ENCODE measurements at places on chromosomes 7 and 10. TPM values are rescaled to one million over a fixed set of nuclear protein-coding genes. Genes with fewer than 3 reads are reported as not detected.

GRCh38 chr7:32479574-32480200, 10.5 kb downstream of the LSM5 start:
- peak; percentile 61 for DNase-seq
- no peaks in the 10 kb centered on the region for H3K27me3 ChIP-seq
- no peaks in the 10 kb centered on the region for H3K36me3 ChIP-seq
- no peak overlapping the region for H3K4me3 ChIP-seq
- no peak overlapping the region for H3K27ac ChIP-seq

DNA sequence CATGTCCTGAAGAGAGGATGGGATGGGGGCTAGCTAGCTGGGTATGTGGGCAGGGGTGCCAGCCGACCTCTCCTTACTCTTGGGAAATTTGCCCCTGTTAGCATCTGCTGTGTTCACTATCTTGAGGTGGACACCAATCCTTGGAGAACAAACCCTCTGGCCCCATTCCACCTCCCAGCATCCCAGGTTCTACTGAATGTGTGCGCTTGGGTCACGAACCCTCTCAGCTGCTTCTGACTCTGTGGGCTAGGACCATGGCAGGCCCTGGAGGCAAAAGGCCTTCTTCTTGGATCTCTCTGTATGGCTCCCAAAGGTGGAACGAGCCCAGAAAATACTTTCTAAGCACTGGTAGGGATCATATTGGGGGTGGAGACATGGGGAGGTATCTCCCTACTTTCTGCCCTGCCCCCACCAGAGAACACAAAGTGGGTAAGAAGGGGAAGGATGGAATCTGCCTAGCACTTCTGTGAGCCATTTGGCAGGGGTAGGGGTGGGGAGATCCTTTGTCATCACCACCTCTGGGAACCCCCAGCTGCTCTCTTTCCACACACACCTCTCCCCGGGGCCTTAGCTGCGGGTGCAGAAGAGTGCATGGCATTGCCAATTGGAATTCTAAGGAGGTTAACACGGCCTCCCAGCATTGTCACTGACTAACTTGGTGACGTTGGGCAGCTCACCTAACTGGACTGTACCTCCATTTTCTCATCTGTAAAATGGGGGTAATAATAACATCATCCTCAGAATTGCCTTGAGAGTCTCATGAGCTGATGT, 7.7 kb downstream of the UNC5B start:
- DNase-seq = no peak
- no peaks in the 10 kb centered on the region for H3K36me3 ChIP-seq
- H3K27ac ChIP-seq = no peak overlapping the region
- peaks cover 34% of the 10 kb centered on the region for H3K4me1 ChIP-seq
- H3K4me3 ChIP-seq = no peak overlapping the region

- H3K27me3 ChIP-seq = no peaks in the 10 kb centered on the region
- no peak overlapping the region for H3K4me3 ChIP-seq
- DNase-seq = peak; percentile 81
Observed at GRCh38 chr10:43204943-43205671, 61.8 kb downstream of the RASGEF1A start.

Gene TLX1
- not detected for total RNA-seq

GRCh38 chr7:4683884-4684565, 1.9 kb downstream of the FOXK1 start:
- peaks cover 28% of the 10 kb centered on the region for H3K27me3 ChIP-seq
- no peak for DNase-seq
- no peak overlapping the region for H3K27ac ChIP-seq
- peak overlapping the region; percentile 89 for H3K4me3 ChIP-seq
- no peaks in the 10 kb centered on the region for H3K36me3 ChIP-seq

GRCh38 chr10:77820349-77820748, 106.2 kb downstream of the DLG5 start:
- H3K4me3 ChIP-seq = no peak overlapping the region
- H3K27ac ChIP-seq = no peak overlapping the region
- H3K4me1 ChIP-seq = no peaks in the 10 kb centered on the region
- peaks cover 3% of the 10 kb centered on the region for H3K36me3 ChIP-seq
- no peak for DNase-seq
- H3K27me3 ChIP-seq = no peaks in the 10 kb centered on the region

- no peaks in the 10 kb centered on the region for H3K36me3 ChIP-seq
- no peak overlapping the region for H3K4me3 ChIP-seq
- no peak for DNase-seq
- H3K4me1 ChIP-seq = peaks cover 42% of the 10 kb centered on the region
- H3K27me3 ChIP-seq = no peaks in the 10 kb centered on the region
Observed at GRCh38 chr7:112159351-112159750, 46.8 kb downstream of the DOCK4 start.

GRCh38 chr10:26391701-26392695, 46.1 kb upstream of the APBB1IP start:
- peak; percentile 24 for DNase-seq
- H3K27me3 ChIP-seq = peaks cover 22% of the 10 kb centered on the region
- peak overlapping the region; percentile 40 for H3K4me3 ChIP-seq
- no peaks in the 10 kb centered on the region for H3K36me3 ChIP-seq
- H3K4me1 ChIP-seq = no peaks in the 10 kb centered on the region

- H3K27me3 ChIP-seq = peaks cover 100% of the 10 kb centered on the region
- H3K27ac ChIP-seq = no peak overlapping the region
- H3K4me3 ChIP-seq = no peak overlapping the region
- no peaks in the 10 kb centered on the region for H3K4me1 ChIP-seq
Observed at GRCh38 chr7:27161721-27162560, 3.4 kb downstream of the HOXA9 start.

GRCh38 chr10:21514818-21515351, 10.6 kb downstream of the SKIDA1 start:
- peak overlapping the region; percentile 93 for H3K27ac ChIP-seq
- H3K4me3 ChIP-seq = peak overlapping the region; percentile 99
- DNase-seq = peak; percentile 32
- H3K36me3 ChIP-seq = peaks cover 43% of the 10 kb centered on the region
- peaks cover 18% of the 10 kb centered on the region for H3K4me1 ChIP-seq

DNA sequence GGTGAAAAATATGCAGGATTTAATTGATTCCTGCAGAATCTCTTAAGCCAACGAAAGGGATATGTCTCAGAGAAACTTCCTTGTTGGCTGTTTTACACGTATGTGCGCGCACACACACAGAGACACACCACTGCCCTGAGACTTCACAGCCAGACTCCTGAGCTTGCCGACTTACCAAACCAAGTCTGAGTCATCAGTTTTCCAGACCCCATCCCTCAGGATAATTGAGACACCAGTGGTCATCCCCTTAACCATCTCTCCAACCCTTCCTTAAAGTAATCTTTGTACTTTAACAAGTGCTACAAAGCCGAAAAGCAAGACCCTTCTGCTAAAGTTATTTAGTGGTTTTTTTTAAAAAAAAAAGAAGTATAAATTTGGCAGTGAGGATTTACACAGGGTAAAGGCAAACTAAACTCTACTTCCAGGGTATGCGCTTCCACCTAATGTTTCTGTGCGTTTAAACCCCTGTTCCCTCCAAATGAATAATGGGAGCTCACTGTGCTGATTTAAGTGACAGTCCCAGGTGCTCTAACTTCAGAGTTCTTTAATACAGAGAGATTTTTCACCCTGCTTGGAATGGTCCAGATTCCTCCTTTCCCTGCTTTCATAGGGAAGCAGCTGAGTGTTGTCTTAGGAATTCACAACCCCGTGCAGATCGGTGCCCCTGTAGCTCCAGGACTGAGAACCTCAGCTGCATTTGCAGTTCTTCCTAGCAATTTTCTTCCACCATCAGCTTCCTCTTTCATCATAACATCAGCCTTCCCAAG, 198.5 kb downstream of the INHBA start:
- no peaks in the 10 kb centered on the region for H3K4me1 ChIP-seq
- no peak overlapping the region for H3K4me3 ChIP-seq
- no peaks in the 10 kb centered on the region for H3K36me3 ChIP-seq
- no peak for DNase-seq

Gene CCL24
- total RNA-seq = not detected

Gene TBX20
- total RNA-seq = not detected

DNA sequence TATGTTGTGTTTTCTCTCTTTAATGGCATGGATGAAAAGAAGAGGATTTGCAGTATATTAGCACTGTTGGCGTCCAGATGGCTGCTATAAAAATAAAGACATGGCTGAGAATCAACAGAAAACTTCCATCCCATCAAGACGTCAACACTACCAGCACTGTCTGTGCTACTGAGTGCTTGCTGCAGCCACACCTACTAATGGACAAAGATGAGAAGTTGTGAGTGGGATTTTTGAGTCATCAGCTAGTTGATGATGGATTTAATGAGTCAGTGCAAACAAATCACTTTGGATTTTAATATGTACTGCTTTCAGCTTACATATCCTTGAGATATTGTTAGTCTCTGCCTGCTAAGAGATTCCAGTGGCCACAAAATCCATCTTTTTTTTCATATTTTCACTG, 631.0 kb upstream of the ANKRD30A start:
- no peaks in the 10 kb centered on the region for H3K27me3 ChIP-seq
- no peak overlapping the region for H3K4me3 ChIP-seq
- no peak overlapping the region for H3K27ac ChIP-seq
- no peak for DNase-seq
- H3K36me3 ChIP-seq = no peaks in the 10 kb centered on the region
- no peaks in the 10 kb centered on the region for H3K4me1 ChIP-seq

DNA sequence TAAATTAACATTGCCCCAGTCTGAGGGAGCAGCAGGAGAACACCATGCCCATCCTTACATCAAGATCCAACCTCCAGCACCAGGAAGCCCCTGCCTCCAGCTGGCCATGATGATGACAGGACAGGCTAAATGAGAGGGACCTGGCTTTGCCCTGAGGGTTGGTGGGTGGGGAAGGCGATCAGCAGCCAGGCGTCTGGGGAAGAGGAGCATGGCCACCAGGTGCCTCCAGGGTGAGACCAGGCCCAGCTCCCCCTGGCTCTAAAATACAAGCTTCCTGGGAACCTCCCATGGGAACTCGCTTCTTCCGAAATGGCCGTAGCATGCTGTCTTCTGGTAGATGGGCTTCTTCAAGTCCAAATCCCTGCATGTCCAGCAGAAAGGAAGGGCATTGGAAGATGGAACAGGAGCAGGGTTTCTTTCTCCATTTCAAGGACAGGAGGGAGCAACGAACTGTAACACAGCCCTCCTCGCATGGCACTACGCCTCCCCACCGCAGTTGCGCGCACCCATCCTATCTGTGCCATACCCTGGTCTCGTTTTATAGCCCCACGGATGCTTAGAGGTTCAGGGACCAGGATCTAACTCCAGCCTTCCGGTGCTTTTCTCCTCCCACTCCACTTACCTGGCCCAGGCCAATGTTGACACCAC, 15.8 kb downstream of the MAT1A start:
- no peak overlapping the region for H3K27ac ChIP-seq
- H3K27me3 ChIP-seq = no peaks in the 10 kb centered on the region
- no peaks in the 10 kb centered on the region for H3K36me3 ChIP-seq
- H3K4me3 ChIP-seq = no peak overlapping the region
- no peaks in the 10 kb centered on the region for H3K4me1 ChIP-seq

DNA sequence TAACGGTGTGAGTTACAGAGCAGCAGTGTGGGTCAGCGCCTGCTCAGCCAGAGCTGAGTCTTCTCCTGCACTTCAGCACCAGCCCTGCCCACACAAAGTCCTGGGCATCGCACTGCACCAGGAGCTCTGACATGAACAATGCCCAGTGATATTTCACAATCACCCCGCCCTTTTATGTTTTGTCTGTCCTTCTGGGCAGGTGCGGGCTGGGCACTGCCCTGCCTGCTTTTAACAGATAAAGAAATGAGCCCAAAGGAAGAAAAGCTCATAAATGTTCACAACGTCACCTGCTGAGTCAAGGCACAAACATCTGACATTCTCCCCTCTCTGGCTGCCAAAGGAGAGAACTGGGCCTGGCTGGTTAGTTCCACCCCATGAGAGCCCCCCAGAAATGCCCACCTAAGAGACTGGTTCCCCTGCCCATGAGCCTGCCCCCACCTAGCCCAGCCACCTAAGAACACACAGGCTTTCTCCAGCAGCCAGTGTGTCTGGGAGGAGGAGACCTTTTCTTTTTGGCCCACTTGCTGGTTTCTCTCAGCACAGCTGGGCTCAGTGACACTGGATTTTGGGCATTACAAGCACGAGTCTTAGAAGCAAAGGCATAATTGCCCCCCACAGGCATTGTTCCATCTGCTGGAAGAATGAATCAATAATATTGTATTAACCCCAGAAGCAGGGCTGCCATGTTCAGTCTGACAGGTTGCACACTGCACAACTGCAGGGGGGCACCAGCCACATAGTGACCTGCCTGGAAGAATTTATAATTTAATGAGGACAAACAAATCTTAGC, 22.3 kb downstream of the CALML3 start:
- no peak overlapping the region for H3K4me3 ChIP-seq
- no peak overlapping the region for H3K27ac ChIP-seq
- no peaks in the 10 kb centered on the region for H3K27me3 ChIP-seq
- no peak for DNase-seq

- H3K4me1 ChIP-seq = peaks cover 29% of the 10 kb centered on the region
- H3K36me3 ChIP-seq = no peaks in the 10 kb centered on the region
- H3K27me3 ChIP-seq = peaks cover 73% of the 10 kb centered on the region
- peak overlapping the region; percentile 82 for H3K4me3 ChIP-seq
- H3K27ac ChIP-seq = no peak overlapping the region
Observed at GRCh38 chr10:16520900-16521299, 779 bp downstream of the C1QL3 start.

Gene ZNF804B
- not detected for total RNA-seq

Gene SLC29A4
- total RNA-seq = 7.3 TPM

DNA sequence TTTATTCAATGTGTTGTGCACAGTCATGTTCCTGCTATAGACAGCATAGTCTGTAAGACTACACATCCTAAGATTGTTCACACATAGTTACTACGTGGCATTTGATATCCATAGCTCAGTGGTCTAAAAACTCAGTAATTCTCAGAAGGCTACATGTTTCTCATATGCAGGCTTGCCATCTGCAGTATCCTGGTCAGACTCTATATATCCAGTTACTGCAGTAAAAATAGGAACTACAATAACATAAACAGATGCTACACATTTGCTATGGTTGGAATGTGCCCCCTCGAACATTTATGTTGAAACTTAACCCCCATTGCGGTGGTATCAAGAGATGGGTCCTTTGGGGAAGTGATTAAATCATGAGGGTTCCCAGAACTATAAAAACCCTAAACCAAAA, 1377.8 kb upstream of the LRRTM3 start:
- DNase-seq = no peak
- H3K27ac ChIP-seq = no peak overlapping the region
- no peaks in the 10 kb centered on the region for H3K4me1 ChIP-seq
- no peaks in the 10 kb centered on the region for H3K27me3 ChIP-seq

- H3K36me3 ChIP-seq = no peaks in the 10 kb centered on the region
- DNase-seq = no peak
- H3K4me3 ChIP-seq = no peak overlapping the region
- no peaks in the 10 kb centered on the region for H3K4me1 ChIP-seq
Observed at GRCh38 chr10:120328647-120329046, 128.4 kb upstream of the PLPP4 start.

Gene HBP1
- total RNA-seq = 121 TPM

Gene ZNF425
- 4.2 TPM for total RNA-seq

- H3K27me3 ChIP-seq = peaks cover 91% of the 10 kb centered on the region
- peak overlapping the region; percentile 69 for H3K4me3 ChIP-seq
- no peaks in the 10 kb centered on the region for H3K36me3 ChIP-seq
- no peak overlapping the region for H3K27ac ChIP-seq
- peaks cover 3% of the 10 kb centered on the region for H3K4me1 ChIP-seq
Observed at GRCh38 chr7:128136215-128136597, 104.9 kb upstream of the LEP start.

GRCh38 chr7:143495851-143496250, 18.2 kb downstream of the TAS2R41 start:
- H3K36me3 ChIP-seq = no peaks in the 10 kb centered on the region
- H3K4me1 ChIP-seq = no peaks in the 10 kb centered on the region
- no peak for DNase-seq
- H3K4me3 ChIP-seq = no peak overlapping the region
- H3K27me3 ChIP-seq = no peaks in the 10 kb centered on the region
- no peak overlapping the region for H3K27ac ChIP-seq

- H3K36me3 ChIP-seq = no peaks in the 10 kb centered on the region
- H3K4me3 ChIP-seq = no peak overlapping the region
- H3K4me1 ChIP-seq = no peaks in the 10 kb centered on the region
- H3K27me3 ChIP-seq = no peaks in the 10 kb centered on the region
Observed at GRCh38 chr7:50940621-50941020, 157.9 kb upstream of the GRB10 start.

Measured in neural progenitor cell (in vitro differentiated cells).